ENCODE measurements at places on chromosomes 5 and 9.

DNA sequence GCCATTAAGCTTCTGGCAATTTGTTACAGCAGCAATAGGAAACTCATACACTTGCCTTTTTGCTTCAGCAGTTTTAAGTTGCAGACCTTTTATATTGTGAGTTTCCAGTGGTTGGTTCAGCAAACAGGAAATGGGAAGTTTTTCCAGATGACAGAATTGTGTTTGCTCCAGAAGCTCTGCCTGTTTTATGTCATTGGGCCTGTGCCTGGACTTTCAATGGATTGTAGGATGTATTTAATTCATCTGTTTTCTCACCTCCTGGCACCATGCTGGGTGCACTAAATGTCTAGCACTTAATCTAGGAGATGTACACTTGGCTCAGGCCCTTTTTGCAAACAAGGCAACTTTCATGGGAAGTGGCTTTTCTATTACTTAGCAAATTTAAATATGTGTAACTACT, 100.4 kb upstream of the CLINT1 start:
- DNase-seq = no peak

DNA sequence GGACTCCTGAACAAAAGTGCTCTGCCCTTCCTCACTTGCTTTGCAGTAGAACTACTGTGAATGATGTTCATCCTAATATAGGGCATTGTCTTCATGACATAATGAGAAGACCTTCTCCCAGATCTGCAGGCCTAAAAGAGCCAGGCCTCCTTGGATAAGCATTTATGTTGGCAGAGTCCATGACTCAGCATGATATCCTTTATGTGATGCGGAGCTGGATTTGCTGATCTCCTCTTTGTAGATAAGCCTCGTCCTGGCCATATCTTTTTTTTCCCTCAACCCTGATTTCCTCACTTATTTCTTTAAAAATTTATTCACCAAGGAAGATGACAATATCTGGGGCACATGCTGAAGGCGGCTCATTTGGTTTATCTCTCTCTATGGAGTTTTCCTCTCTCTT, 62.4 kb upstream of the TAS2R1 start:
- no peak for DNase-seq

GRCh38 chr5:150372639-150373038, 15.1 kb downstream of the TCOF1 start:
- DNase-seq = no peak

GRCh38 chr9:122464633-122465567, 12.8 kb downstream of the OR1J1 start:
- DNase-seq = peak; percentile 26

DNA sequence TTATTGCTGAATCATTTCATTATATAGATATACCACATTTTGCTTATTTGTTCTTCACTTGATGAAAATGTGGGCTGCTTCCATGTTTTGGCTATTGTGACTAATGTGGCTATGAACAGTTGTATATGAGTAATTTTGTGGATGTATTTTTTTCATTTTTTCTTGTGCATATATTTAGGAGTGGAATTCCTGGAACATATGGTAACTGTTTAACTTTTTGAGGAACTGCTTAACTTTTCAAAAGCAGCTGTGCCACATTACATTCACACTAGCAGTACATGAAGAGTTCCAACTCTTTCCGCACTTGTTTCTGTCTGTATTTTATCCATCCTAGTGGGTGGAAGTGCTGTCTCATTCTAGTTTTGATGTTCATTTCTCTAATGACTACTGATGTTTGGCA, 67.8 kb downstream of the JAK2 start:
- no peak for DNase-seq

DNA sequence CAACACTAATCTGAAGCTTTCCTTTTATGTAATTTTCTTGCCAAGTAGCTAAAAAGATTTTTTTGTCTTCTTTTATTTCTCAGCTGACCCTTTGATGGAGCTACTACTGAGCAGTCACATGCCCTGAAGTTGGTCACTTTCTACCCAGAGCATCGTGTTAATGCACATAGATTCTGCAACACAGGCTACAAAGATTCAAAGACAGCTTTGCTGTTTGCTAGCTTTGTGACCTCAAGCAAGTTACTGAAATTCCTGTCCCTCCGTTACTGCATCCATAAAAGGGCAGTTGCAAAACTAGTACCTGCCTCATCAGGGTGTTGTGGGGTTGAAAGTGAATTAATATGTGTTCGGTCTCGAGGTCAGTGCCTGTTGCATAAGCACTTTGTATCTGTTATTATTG, 179.9 kb downstream of the GAS1 start:
- no peak for DNase-seq

DNA sequence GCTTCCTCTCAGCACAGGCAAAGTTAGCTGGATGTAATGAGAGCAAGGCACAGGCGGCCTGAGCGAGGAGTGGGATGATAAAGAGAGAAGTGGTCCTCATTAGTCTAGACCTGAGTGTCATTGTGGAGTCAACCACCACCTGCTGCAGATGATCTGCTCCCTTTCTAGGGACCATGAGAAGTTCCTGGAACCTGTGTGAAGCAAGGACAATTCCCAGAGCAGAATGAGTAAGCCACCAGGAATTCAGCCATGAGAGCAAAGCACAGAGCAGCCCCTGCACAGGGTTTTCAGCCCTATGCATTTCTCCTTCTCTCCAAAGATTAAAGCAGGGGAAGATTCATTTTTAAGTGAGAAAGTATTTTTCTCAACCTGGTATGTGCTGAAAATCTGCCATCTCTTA, 146.8 kb upstream of the SPEF2 start:
- DNase-seq = no peak

DNA sequence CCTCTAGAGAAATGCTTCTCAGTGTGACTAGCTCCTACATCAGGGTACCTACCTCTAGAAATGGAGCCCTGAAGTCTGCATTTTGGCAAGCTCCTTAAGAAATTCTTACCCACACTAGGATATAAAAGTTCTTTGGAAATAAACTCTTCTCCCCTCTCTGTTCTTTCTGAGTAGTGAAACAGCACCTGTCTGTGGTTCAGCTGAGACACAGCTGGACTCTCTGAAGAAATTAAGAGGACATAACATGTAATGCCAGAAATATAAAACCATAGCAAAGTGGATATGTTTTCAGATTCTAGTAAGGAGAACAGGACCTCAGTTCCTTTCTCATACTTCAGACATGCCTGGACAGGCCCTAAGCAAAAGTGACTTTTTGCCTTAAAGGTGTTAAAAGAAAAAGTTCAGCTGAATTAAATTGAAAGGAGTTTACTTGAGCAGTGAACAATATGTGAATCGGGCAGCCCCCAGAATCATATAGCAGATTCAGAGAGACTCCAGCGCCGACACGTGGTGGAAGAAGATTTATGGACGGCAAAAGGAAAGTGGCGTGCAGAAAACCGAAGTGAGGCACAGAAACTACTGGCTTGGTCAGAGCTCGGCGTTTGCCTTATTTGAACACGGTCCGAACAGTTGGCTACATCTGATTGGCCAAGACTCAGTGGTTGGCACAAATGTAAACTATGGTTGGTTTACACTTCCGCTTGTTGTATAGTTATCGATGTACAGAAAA, 64.5 kb downstream of the PRKACG start:
- no peak for DNase-seq

GRCh38 chr5:72183101-72183520, 75.8 kb downstream of the MAP1B start:
- DNase-seq = no peak

- DNase-seq = no peak
Measured at GRCh38 chr9:35619800-35620158, 1.6 kb upstream of the CD72 start.

- no peak for DNase-seq
Measured at GRCh38 chr5:124630767-124631704, 115.4 kb downstream of the ZNF608 start.

GRCh38 chr5:25025831-25026230, 381.1 kb upstream of the CDH10 start:
- no peak for DNase-seq

GRCh38 chr9:17958363-17958762, 379.5 kb downstream of the SH3GL2 start:
- DNase-seq = no peak

- DNase-seq = no peak
Measured at GRCh38 chr5:123515904-123516303, 3.9 kb downstream of the CSNK1G3 start.

- DNase-seq = no peak
Measured at GRCh38 chr9:113563826-113564497, 100.4 kb downstream of the RGS3 start.

DNA sequence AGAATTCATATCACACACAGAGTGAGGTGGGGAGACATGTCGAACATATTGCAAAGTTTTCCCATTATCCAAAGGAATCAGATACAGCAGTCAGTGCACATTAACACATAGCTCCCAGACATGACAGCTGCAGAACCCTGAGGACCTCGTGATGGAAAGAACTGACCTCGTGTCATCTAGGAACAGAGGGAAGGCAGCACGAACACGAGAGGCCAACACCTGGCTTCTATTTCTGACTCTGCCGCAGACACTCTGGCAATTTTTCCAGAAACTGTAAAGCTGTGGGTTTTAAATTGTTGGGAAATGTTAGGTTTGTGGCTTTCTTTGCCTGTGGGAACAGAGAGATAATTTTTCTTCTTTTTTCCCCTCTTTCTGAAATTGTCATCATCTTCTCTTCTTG, 315.0 kb upstream of the PIK3R1 start:
- no peak for DNase-seq

GRCh38 chr9:71604197-71605063, 163.9 kb downstream of the CEMIP2 start:
- DNase-seq = peak; percentile 60

DNA sequence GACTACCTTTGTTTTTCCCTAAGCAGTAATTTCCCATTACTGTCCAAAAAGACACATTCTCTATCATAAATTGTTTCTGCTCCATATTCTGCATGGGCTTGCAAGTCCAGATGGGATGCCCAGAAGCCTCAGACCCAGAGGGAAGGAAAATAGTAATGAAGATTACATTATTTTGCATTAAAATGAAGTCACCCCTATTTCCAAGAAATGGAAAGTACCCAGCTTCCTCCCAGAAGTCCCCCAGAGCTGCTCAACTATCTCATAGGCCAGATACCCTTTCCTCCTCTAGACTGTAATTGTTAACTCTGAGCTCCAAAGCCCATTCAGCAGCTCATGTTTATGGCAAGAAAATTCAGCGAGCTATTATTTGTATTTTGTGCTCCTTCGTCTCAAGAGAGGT, 159.5 kb downstream of the GLIS3 start:
- DNase-seq = no peak

DNA sequence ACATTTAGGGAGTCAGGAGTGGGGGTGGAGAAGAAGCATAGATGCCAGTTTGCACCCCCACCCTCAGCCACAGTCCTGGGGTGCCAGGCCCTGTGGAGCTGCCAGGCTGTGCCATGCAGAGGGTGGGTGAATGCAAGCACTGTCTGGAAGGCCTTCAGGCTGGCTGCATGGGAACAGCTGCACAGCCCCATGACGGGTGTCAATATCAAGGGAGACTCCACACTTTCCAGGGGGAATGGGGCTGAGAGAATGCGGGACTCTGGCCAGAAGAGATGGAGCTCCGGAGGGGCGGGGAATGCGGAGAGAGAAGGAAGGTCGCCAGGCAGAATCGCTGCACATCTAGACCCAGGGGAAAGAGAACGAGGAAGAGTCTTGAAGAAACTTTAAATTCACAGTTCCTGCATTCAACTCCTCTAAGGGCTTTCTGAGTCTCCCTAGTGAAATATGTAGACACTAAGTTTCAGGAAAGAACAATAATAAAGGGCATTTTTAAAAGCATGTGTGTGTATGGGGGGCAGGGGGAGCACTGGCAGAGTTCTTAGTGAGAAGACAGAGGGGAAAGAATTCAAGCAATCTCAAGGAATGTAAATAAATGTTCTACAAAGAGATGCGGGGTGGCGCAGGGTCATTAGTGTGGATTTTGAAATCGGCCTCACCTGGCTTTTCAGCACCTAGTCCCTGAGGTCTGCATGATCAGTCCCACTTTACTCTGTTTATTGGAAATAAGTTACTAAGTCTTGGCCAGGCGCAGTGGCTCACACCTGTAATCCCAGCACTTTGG, 59.1 kb downstream of the BOD1 start:
- no peak for DNase-seq

DNA sequence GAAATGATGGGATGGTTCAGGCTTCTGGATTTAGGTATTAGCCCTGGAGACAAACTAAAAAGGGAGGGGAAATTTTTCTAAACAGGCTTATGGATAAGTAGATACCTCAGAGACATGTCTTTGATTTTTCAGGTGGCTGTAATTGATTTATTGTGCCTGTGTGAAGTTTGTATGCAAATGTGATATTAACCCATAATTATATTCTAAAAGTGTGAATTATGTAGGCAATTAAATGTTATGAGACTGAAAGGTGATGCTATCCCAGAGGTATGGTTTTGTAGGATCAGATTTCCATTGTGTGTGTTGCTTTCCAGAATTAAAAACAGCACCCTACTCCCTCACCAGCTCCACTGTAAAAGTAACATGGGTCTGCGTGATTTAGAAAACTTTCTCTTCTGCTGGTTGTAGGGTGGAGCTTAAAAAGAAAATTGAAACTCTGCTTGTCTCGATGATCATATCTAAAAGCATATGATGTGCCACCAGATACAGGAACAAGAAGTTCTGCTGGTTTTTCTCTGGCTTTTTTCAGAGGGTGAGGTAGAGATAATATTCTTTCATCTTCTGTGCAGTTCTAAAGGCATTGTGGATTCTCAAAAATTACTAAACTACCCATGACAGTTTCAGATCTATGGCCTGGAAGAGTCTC, 71.8 kb upstream of the TAF11L2 start:
- no peak for DNase-seq

- DNase-seq = no peak
Measured at GRCh38 chr9:38024036-38024681, 44.9 kb downstream of the SHB start.

DNA sequence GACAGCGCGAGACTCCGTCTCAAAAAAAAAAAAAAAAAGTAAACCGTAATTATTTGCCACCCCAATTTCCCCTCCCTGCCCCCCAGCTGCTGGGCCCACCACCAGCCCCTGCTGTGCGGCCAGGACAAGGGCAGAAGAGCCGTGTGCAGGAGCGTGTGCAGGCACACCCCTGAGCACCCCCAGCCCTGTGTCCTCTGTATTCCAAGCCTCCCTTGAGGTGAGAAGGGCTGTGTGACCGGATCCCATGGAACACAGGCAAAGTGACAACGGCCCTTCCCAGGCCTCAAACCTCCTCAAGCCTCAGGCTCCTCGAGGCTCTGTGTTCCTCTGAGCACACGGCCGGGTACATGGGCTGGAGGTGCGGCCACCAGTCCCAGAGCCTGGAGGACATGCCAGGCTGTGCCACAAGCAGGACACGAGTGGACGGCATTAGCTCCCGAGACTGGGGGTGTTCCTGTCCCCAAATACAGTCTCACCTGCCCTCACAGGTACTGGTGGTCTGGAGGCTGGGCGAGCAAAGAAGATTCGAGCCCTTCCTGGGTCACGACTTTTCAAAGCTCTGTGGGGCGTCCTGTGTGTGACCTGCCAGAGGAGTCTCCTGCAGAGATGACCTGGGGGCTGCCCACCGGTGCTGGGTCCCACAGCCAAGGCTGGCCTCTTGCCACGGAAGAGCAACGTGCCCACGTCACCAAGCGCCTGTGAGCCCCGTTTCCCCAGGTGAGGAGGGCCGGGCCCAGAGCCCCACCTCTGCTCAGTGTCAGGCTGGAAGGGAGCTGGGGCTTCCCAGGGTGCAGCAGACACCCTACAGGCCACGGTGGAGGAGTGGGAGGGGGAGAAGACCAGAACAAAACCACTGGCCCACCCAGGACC, 47.1 kb upstream of the SIMC1 start:
- no peak for DNase-seq

- DNase-seq = no peak
Measured at GRCh38 chr5:174852143-174852542, 127.8 kb downstream of the MSX2 start.

- DNase-seq = no peak
Measured at GRCh38 chr5:126778675-126779403, 1.9 kb downstream of the LMNB1 start.

Data from stimulated activated CD4-positive, alpha-beta T cell treated with anti-CD3 and anti-CD28 coated beads, TNF-alpha, amount 100 ng/mL, for 24 hours (primary cell).